ENCODE measurements at places on chromosomes 7 and 10. TPM values are rescaled to one million over a fixed set of nuclear protein-coding genes. Genes with fewer than 3 reads are reported as not detected.

GRCh38 chr7:32298408-32299132 lies 191.6 kb downstream of the LSM5 start:
- peak; percentile 20 for DNase-seq

The CFAP70 gene
- 1.3 TPM for total RNA-seq

The CYP17A1 gene
- not detected for total RNA-seq

- peak; percentile 61 for DNase-seq
These were observed 20.5 kb upstream of the INPP5A start for GRCh38 chr10:132516771-132517725.

GRCh38 chr7:31054608-31055278 lies 2.6 kb downstream of the ADCYAP1R1 start:
- no peak for DNase-seq

DNA sequence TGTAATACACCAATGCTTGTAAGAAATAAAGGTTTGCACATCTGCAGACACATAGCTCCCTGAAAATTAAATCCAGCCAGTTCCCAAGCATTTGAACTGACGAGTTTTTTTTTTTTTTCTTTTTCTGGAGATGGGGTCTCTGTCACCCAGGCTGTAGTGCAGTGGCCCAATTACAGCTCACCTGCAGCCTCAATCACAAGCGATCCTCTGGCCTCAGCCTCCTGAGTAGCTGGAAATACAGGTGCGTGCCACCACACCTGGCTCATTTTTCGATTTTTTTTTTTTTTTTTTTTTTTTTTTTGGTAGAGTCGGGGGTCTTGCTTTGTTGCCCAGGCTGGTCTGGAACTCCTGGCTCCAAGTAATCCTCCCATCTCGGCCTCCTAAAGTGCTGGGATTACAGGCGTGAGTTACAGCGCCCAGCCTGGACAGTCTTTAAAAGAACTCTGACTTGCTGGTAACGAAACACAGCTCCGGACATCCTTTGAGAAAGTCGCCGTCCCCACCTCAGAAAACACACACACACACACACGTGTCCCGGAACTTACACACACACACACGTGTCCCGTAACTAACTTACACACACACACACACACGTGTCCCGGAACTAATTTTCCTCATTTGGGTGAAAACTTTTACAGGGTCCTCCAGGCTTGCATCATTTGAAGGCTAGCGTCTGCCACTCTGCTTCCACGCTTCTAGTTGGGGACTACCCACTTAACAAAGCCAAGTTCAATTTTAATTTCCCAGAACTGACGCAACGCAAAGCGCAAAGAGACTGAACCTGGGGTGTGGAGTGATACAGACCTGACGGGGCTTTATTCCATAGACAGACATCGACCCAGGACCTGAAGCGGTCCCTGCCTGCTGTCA lies 18.6 kb downstream of the OCM2 start:
- DNase-seq = peak; percentile 33

The FAM237B gene
- not detected for total RNA-seq

DNA sequence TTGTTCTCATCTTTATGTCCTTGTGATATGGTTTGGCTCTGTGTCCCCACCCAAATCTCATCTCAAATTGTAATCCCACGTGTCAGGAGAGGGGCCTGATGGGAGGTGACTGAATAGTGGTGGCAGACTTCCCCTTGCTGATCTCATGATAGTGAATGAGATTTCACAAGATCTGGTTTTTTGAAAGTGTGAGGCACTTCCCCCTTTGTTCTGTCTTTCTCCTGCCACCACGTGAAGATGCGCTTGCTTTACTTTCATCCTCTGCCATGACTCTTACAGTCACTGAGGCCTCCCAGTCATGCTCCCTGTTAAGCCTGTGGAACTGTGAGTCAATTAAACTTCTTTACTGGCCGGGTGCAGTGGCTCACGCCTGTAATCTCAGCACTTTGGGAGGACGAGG lies 161.0 kb downstream of the HERPUD2 start:
- DNase-seq = no peak

DNA sequence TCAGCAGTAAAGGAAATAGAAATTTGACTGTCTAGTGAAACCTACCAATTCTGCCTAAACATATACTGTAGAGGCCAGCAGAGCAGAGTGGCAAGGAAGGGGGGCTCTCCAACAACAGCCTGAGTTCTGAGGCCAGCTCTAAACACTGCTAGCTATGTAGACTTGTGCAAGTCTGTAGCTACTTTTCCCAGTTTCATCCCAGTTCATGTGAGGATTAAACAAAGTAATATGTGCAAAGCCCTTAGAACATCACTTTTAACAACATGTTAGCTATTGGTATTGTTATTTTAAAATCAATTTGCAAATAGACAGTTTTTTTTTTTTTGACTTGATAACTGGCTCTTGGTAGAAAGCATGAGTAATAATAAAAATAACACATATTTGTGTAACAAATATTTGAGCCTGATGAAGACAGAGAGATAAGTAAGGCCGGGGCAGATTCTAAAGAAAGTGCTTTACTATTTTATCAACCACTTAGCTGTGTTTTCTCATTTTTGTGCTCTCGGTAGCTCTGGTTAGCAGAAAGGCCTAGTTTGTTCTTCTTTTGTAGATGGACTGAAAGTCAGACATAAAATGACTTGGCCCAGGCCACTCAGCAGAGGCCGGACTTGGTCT lies 9.3 kb downstream of the CHST12 start:
- no peak for DNase-seq

DNA sequence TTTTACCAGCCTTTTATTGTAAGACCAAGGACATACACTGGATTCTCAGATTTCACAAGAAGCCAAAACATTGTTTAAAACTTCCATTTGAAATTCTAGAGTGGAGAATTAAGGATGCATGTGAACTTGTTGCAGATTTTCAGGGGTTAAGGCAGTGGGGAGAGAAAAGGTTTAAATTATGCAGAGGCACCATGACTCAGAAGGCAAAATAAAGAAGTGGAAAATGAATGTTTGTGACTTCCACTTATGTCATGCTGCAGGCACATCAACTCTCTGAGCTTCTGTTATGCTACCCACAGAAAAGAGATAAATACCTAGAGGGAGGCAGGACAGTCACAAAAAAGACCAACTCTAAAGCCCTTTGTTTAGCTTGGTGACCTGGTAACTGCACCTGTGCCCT lies 84.4 kb upstream of the BET1 start:
- DNase-seq = no peak

The PPP1R3C gene
- 11.3 TPM for total RNA-seq

DNA sequence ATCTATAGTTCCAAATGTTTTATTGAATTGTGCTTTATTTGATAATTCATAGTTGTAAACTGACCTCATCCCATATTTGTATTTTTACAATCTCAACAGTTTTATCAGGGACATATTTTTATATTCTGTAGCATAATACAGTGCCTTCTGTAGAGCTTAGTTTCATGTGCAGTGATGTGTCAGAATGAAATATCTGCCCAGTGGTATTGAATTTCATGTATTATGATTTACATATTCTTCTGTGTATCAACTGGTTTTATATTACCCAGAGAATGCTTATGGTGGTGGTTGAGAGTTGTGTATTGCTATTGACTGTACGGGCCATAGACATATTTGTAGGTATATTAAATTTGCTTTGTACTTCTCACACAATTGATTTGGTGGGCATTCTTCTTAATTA lies 89.9 kb downstream of the KAT6B start:
- no peak for DNase-seq

GRCh38 chr7:33644489-33644888 lies 260.9 kb upstream of the BMPER start:
- no peak for DNase-seq

All from mammary epithelial cell (primary cell).